ENCODE measurements at places on chromosomes 1 and 21. TPM values are rescaled to one million over a fixed set of nuclear protein-coding genes. Genes with fewer than 3 reads are reported as not detected.

The REN gene
- not detected for total RNA-seq

The ACTN2 gene
- total RNA-seq = not detected

The ZBTB8A gene
- total RNA-seq = 4.0 TPM

The RAB42 gene
- total RNA-seq = 2.2 TPM

Measured in A549 treated with ZK216348 at 1 μM for 4 hours (cell line).